ENCODE measurements at places on chromosomes 11 and 22.
A peak's percentile ranks its signal among the peaks of the same experiment; 100 is the strongest.

- DNase-seq, result peak; percentile 82
Observed at GRCh38 chr11:43852057-43852636, 28.5 kb upstream of the ALKBH3 start.

DNA sequence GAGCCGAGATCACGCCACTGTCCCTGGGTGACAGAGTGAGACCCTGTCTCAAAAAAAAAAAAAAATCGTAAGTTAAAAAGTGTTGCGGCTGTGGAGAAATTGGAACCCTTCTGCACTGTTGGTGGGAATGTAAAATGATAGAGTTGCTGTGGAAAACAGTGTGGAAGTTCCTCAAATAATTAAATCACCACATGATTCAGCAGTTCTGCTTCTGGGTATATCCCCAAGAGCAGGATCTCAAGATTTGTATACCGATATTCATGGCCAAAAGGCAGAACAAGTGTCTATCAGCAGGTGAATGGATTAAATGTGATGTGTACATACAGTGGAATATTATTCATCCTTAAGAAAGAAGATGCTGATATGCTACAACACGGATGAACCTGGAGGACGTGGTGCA is 3.8 kb downstream of the SELENOO start:
- DNase-seq, result no peak

DNA sequence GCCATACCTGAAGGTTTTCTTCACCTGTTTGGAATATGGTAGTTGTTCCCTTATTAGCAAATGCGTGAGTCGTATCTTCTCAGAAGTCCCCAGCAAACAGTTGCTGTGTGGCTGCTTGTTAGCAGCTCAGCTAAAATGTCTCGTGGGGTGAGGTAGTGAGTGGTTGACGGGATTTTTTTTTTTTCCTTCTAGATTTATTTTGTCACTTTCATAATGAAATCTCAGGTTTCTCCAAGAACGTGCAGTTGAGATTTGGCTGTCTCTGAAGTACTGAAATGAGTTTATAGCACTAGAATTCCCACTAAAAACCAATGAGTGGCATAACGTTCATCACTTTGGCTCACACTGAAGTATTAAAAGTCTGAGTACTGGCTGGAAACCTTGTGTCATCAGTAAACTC is 16.8 kb downstream of the RCN1 start:
- DNase-seq, result no peak

GRCh38 chr11:16806791-16807190 is 68.3 kb downstream of the C11orf58 start:
- peak; percentile 69 for DNase-seq

GRCh38 chr22:23126165-23127054 is 15.4 kb downstream of the RSPH14 start:
- no peak for DNase-seq

DNA sequence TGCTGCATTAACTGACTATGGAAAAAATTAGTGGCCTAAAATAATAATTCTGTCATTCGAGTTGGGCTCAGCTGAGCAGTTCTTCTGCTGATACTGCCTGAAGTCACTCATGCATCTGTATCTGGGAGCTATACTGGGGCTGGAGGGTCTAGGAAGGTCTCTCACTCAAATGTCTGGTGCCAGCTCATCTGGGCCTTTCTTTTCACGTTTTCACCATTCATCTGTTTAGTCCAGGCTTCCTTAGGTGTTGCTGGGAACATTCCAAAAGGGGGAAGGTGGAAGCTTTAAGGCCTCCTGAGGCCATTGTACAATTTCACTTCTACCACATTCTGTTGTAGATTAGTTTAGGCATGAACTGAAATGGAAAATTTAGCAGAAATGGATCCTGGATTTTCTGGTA is 28.0 kb downstream of the YAP1 start:
- DNase-seq, result peak; percentile 45

DNA sequence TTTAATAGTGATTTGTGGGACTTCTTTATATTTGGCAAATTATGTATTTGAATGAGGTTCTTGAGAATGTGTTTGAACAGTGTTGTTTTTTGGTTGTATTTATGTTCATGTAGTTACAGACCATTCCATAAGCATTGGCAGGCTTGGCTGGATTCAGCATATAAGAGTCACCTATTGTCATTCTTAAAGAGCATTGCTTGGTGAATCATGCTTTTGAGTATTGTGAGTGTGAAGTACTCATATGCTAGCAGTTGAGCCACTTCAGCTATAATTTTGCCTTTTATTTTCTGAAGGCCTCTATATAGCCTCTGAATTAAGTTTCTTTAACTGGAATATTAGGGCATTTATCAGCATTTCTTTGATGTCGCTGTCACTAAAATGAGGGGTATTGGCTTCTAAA is 110.0 kb upstream of the GAL start:
- DNase-seq, result peak; percentile 49

- peak; percentile 31 for DNase-seq
Observed at GRCh38 chr11:72918851-72919250, 104.6 kb downstream of the ATG16L2 start.
